ENCODE measurements at places on chromosomes 4 and X.
A peak's percentile ranks its signal among the peaks of the same experiment; 100 is the strongest.

- DNase-seq: no peak
Measured at GRCh38 chrX:16970977-16971376, 24.5 kb downstream of the REPS2 start.

DNA sequence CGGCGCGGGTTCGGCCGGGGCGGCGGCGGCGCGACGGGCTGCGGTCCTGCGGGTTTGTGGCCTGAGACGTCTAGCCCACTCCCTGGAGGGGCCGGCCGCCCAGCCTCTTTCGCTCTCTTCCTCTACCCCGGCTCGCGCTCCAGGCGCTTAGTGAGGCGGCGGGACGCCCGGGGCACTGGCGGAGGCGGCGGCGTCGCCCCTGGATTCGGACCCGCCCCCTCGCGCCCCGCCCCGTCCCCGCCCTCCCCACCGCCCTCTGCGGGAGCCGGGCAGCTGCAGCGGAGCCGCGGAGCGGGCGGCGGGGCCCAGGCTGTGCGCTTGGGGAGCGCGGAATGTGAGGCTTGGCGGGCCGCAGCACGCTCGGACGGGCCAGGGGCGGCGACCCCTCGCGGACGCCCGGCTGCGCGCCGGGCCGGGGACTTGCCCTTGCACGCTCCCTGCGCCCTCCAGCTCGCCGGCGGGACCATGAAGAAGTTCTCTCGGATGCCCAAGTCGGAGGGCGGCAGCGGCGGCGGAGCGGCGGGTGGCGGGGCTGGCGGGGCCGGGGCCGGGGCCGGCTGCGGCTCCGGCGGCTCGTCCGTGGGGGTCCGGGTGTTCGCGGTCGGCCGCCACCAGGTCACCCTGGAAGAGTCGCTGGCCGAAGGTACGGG, at the start of gene BMP2K:
TSS of gene BMP2K (plus strand) at position 272 of the 650 bp plus-strand sequence. CDS start at position 466, 194 bp downstream.
- DNase-seq: peak; percentile 97

- DNase-seq: no peak
Measured at GRCh38 chr4:156411531-156411930, 457.9 kb upstream of the CTSO start.

DNA sequence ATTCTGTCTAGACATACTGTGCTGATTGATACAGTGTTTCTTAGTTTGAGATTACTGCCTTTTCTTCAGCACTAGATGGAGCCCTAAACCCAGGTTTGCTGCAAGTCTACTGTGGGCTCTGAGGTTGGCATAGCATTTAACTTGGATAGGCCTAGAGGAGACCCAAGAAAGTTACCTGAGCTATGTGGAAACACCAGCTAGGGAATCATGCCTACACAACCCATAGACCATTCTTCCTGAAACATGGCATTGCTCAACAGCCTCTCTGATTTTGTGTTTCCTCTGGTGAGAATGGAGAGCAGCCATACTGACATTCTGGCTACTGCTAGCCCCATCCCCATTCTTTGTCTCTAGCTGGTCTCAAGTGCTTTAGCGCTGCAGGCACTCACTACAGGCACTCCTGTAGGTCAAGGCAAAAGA, 287.7 kb upstream of the PCDH18 start:
- DNase-seq: no peak

GRCh38 chr4:169846396-169846795, 88.7 kb upstream of the HPF1 start:
- no peak for DNase-seq

- DNase-seq: no peak
Measured at GRCh38 chrX:39749728-39750127, 348.0 kb downstream of the BCOR start.

DNA sequence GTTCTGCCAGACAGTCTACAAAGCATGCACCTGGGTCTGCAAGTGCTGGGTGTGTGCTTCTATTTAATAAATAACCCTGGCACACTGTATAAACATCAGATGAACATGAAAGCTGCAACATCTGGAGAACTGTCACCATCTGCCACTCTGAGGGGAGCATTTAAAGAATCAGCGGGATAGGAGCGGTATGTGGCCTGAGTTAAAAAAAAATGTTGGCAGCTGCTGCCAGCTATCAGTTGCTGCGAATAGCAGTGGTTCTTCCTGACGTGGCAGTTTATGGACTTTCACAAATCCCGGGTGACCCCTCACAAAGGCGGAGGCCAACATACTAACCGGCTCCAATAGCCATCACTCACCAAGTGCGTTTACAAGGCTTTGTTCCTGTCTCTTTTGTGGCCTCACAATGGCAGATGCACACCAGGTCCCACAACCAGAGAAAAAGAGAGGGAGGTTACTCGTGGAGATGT, 95.1 kb downstream of the RASL11B start:
- DNase-seq: no peak

DNA sequence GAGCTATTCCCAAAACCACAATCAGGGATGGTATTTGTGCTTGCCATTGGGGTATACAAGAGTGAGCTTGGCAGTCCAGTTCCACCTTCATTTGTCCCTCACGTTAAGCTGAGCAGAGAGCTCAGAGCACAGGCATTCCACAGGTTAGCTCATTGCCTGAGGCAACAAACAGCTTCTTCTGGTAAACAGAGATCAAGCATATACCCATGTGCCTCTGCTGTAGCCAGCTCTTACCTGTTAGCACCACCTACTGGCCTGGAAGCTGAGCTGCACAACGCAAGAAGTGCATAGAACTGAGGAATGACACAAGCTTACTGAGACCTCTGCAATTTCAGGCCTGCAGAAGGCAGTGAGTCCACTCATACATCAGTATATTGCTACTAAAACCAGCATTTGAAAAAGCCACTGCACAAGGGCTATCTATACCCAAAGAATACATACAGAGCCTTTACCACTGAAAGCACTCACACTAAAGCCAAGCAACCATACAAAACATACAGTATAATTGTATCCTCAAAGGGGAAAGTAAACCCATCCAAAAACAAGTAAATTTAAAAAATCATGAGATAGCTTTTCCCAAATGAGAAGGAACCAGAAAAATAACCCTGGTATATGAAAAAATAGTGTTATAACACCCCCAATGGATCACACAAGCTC, 258.3 kb upstream of the GABRA2 start:
- DNase-seq: no peak

DNA sequence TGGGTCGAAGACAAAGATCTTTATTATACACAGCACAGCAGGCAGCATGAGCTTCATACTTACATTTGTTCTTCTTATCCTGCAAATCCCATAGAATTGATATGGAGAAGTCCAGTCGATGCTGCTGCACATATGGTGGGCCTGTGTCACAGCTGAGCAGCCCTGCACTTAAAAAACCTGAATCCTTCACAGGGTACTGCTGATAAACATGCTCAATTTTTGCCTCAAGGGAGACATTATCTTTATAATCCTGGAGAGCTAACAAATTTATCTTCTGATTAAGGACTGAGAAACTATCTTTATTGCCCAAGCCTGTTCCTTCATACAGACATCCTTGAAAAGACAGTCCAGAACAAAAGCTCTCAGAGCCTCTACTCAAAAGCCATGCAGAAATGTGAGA, 434.4 kb upstream of the FAM47C start:
- DNase-seq: no peak

DNA sequence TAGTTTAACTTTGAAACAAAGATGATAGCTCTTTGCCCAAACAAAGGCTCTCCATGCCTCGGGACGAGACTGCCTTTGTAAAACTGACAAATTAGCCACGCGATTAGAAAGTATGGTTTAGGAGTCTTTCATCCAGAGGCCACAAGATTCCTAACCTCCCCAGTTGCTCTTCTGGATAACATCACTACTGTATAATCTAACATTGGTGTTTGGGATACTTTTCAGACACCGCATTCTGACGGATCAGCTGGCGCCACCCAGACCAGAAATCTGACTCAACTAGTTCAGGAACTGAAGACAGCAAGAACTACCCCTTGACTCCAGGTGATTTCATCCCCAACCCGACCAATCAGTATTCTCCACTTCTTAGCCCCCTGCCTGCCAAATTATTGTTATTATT, 98.1 kb upstream of the TEX13D start:
- DNase-seq: no peak

DNA sequence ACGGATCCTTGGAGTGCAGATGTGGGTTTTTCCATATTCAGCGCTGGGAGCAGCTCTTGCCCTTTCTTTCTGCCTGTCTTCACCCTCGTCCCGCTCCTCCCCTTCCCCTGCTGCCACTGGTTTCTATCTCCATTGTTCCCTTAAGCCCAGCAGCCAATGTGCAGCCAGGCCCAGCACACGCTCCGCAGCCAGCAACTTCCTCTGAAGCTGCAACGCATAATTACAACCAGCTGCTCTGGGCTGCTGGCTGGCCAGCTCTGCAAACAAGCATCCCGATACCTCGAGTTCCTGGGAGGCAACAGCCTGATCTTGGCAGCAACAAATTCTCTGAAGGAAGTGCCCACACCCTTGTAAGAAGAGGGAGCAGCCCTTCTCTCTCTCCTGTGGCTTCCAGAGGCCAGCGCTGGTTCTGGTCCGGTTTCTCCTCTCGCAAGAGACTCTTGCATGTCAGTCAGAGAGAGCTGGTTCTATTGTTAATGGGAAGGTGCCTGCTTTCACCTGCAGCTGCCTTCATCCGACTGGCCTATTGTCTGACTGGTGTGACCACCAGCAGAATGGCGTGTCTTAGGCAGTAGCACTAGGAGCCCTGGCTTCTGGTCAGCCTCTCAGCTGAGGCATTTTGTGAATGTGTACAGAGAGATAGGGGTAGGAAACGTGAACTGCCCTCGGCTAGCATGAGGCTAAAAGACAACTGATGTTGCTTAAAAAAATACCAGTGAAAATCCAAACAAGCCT, 83.8 kb upstream of the MAML3 start:
- DNase-seq: no peak

- no peak for DNase-seq
Measured at GRCh38 chrX:65576160-65576559, 41.6 kb upstream of the LAS1L start.

- DNase-seq: no peak
Measured at GRCh38 chr4:84973856-84974255, 7.4 kb upstream of the WDFY3 start.

DNA sequence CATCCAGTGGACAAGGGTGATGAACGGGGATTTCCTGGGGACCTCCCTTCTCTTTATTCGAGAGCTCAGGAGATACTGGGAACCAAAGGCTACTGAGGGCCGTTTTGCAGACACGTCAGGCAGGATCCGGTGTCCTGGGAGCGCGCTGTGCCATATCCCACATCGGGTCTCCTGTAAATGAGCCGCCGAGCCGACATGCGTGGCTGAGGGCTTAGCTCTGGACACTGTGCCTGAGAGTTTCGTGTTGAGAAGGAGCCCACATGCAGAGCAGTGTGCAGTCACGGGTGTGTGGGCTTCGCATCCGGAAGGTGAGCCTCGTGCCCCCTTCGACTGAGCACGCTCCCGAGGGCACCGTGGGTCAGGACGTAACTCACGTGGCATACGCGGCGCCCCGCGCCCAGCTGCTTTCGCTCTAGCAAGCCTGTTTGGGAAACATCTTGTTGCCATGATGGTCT, 28.5 kb upstream of the HGFAC start:
- no peak for DNase-seq

DNA sequence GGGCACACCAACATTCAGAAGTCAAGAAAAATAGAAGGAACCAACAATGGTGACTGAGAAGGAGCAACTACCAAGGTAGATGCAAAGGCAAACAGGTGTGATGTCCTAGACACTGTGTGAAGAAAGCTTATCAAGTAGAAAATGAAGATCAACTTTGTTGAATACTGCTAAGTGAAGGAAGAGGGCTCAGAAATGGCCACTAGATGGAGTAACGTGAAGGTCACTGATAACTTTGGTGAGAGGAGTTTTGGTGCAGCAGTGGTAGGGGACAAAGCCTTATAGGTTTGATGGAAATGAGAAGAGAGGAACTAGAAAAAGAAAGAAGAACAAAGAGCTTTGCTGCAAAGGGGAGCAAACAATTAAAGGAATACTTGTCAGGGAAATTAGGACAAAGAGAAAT, 23.5 kb downstream of the OTC start:
- no peak for DNase-seq

DNA sequence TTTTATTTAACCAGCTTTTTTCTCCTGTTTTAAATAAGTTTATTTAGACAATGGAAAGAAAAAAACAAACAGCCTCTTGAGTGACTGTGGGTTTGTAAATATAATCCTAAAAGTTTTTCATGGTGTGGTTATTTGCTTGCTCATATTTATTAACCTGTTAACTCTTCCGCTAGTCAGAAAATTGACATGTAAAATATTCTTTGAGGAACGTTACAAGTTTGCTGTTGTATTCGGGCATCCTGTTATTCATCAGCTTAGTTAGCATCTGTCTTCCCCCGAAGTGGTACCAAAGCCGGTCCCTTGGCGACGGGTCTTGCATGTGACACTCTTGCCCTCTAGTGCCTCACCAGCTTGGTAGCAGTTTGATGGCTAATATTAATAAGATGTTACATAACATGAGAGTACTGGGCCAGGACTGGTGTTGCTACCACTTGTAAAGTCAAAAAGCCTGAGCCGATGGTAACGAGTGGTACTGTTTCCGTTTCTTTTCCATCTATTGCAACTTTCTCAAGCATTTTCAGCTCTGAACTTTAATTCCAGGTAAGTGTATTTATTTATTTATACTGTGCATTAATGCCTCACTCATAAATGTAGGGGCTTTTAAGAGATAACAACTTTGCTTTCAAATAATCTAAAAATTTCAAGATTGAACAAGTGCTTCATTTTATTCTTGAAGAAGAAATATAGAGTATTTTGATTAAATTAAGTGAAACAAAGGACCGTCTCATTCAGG, at the start of gene NDST3:
TSS of gene NDST3 (plus strand) at position 434 of the 733 bp plus-strand sequence. CDS start 19,425 bp downstream, outside the sequence.
- DNase-seq: peak; percentile 35

DNA sequence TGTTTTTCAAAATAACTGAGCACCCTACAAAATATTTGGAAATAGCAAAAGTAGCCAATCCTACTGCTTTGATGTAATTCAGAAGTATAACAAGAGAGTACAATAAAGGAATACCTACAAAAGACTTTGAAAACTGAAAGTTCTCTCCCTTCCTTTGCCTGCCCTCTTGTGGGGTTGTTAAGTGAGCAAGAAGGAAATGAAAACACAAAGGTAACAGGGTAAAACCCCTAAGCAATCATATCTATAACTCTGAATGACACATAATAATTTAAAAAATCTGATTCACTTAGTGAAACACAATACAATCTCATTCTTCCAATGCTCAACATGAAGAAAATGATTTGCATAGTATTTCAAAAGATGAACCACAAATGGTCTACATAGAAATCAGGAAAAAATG, 98.2 kb downstream of the FRYL start:
- DNase-seq: no peak

DNA sequence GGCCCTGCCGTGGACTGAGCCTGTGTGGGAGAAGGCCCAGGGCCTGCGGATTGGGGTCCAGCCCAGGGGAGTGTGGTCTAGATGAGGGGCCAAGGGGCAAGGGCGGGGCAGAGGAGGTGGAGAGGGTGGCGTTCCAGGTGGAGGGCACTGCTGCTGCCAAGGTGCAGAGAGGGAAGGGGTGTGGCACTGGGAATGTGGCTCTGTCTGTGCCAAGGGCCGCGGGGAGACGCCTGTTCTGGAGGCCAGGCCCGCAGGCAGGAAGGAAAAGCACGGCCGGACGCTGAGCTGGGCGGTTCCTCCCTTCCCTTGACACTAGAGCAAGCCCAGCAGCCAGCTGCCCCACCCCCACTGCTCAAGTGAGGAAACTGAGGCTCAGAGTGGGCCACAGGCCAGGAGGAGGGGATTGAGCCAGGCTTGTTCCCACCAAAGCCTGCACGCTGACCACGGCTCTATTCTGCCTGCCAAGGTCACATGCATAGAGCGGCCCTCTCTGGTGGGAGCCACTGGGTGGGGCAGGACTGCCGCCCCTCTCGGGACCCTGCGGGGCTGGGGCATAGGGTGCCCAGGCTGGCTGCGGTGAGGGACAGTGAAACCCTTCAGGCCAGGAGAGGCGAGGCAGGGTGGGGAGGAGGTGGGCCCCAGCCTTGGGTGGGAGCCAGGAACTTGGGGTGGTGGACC, 13.0 kb downstream of the SH3BP2 start:
- no peak for DNase-seq

- DNase-seq: no peak
Measured at GRCh38 chrX:155001873-155002272, 20.6 kb downstream of the F8 start.

Data from liver (tissue), 10 donors.